Activated naive CD8-positive, alpha-beta T cell treated with anti-CD3 and anti-CD28 coated beads, Interleukin-2, amount 50 U/mL, for 16 hours (primary cell): ENCODE measurements at places on chromosomes 16 and 17.
A peak's percentile ranks its signal among the peaks of the same experiment; 100 is the strongest.

DNA sequence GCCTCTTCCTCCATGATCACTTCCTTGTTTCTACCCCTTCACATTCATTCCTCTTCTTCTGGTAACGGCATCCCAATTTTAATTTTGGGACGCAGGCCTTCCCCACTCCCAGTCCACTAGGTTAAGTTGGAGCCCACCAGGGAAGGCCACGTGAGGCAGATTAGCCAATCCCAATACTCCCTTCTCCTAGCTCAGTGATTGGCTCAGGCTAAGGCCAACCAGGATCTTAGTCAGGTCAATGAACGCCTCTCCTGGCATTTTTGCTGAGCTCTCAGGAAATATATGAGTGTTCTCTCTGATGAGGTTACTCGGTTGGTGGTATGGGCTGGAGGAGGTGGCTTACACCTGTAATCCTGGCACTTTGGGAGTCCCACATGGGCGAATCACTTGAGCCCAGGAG lies 15.4 kb downstream of the SEZ6L2 start:
- DNase-seq, result no peak

DNA sequence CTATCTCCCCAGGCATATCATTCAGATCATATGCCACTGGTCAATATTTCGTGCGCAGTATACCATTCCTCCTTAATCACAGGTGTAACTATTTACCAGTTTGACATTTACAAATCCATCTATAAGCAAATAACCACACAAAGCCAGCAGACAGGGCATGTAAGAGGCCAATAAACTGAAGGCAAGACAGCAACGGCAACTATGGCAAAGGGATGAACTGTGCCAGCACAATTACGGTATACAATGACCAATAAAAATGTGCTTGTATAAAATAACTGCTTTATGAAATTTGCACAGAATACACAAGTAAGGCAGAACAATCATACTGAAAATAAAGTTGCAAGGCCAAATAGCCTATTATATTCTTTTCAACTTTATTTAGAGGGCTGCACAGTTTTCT lies 9.2 kb downstream of the NETO2 start:
- no peak for DNase-seq

DNA sequence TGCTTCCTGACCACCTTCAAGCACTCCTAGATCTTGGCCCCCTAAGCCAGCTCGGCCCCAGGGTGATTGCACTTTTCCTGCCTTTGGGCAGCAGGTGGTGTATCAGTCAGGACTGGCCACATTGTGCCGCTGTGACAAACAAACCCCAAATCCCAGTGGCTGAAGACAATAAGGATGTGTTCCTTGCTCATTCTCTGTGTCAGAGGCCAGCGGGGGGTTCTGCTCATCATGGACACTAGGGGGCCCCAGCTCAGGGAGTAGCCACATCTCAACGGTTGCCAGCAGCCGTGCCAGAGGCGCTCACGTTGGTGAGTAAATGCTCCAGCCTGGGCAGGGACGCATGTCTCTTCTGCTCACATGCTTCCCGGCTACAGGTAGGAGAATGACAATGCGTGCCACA lies 60.4 kb downstream of the ZDHHC7 start:
- no peak for DNase-seq

DNA sequence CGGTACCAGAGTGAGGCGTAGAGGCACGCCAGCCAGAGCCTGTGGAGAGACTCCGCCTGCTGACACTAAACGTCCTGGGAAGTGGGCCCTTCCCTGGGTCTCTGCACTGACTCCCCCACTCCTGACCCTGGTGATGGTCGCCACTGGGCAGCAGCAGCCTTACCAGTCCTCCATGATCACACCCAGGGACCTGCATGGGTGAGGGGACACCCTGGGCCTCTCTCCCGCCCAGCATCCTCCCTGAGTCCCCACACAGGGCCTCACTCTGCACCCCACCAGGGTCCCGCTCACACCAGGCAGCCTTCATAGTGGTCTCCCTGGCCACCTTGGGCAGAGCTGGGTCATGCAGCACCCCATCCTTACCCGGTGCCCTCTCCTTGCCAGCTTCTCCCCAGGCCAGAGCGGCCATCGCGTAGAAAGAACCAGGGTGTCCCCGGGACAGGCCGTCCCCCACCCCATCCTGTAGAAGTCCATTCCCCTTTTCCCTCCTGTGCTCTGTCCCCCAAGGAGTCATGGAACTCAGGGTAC lies 10.7 kb downstream of the RGS11 start:
- no peak for DNase-seq

GRCh38 chr16:72788269-72788809 lies 259.6 kb downstream of the ZFHX3 start:
- DNase-seq, result no peak

GRCh38 chr17:80220736-80221215 lies 549 bp downstream of the SLC26A11 start:
- no peak for DNase-seq

DNA sequence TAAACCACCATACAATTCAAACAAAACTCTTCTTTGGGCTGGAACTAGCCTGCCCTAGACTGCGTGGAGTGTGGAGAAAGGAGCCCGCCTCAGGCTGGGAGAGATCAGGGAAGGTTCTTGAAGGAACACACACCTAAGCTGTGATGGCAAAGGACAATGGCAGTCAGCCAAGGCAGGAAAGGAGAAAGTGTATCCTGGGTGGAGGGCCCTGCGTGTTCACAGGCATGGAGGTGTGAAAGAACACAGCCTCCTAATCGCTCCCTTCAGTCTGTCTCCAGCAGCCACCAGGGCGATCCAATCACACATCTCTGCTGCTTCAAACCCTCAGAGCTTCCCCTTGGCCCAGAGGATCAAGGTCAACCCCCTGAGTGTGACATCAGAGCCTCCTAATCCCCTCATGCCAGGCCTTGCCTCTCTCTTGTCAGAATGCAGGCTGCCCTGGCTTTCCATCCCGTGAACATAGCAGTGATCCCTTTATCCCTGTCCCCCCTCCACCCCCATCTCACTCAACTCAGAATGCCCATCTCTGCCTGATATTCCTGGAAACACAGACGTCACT lies 173.0 kb downstream of the KATNIP start:
- DNase-seq, result no peak

DNA sequence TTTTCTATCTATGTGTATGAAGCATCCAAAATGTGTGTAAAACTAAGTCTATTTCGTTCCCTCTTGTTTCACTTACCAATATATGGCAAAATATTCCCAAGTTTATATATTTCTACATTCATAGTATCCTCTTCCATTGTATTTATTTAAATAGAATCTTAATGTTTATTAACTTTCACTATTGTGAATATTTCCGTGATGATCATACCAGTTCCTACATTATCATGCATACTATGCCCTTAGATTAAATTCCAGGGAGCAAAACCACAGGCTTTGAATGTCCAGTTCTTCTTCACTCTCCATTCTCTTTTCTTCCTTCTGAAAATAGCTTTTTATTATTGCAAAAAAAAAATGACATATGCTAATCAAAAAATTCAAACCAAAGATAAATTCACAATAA lies 4.0 kb downstream of the MAP2K6 start:
- no peak for DNase-seq

DNA sequence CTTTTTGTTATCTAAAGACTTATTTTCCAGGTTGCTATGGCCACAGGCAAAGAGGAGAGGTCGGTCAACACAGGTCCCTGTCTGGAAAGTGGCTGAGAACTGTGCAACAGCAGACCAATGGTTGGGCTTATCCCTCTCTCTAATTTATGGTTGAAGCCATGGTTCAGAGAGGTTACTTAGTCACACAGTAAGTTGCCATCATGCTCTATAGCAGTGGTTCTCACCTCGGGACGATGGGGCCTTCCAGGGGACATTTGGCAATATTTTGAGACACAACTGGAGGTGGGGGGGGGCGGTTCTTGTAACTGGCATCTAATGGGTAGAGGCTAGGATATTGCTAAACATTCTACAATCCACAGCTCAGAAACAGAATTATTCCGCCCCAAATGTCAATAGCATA lies 842 bp upstream of the LDAF1 start:
- DNase-seq, result no peak

- DNase-seq, result no peak
Measured at GRCh38 chr17:55288356-55289105, 23.8 kb downstream of the HLF start.

- peak; percentile 42 for DNase-seq
Measured at GRCh38 chr17:63478814-63479494, 2.1 kb downstream of the ACE start.

DNA sequence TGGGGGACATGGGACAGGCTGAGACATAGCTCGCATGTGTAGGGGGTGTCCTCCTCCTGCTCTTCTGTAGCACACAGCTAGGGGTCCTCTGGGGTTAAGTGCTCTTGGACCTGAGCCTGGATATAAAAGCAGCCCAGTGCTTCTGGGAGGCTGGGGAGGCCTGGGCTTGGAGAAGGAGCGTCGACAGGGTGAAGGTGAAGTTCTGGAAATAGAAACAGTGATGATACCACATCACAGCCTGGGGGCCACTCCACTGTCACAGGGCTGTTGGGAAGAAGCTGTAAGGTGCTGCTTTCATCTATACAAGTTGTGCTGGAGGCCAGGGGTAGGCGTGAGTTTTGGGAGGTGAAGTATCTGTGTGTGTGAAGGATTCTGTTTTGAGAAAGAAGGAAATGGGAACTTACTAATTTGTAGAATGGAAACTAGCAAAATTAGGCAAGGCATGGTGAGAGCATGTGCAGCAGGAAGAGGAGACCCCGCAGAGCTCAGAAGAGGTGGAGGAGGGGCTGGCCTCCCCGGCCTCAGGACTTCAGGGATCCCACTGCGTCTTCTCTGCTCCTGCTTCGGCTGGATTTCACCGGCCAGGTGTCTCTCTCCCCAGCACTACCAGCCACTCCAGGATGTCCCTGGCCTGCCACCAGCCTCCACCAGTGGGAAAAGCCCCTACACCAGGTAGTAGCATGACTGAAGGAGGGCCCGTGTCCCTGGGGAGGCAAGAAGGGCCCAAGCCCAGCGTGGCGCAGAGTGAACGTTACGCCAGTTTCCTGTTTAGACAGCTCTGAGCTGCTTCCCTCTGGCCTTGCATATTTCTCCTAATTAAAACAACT lies 19.4 kb downstream of the PLCG2 start:
- no peak for DNase-seq

GRCh38 chr17:82985973-82986372 lies 93.4 kb upstream of the METRNL start:
- DNase-seq, result no peak

GRCh38 chr17:39351508-39351907 lies 49.9 kb downstream of the FBXL20 start:
- DNase-seq, result no peak

GRCh38 chr17:2571523-2572303 lies 21.7 kb upstream of the PAFAH1B1 start:
- DNase-seq, result no peak

DNA sequence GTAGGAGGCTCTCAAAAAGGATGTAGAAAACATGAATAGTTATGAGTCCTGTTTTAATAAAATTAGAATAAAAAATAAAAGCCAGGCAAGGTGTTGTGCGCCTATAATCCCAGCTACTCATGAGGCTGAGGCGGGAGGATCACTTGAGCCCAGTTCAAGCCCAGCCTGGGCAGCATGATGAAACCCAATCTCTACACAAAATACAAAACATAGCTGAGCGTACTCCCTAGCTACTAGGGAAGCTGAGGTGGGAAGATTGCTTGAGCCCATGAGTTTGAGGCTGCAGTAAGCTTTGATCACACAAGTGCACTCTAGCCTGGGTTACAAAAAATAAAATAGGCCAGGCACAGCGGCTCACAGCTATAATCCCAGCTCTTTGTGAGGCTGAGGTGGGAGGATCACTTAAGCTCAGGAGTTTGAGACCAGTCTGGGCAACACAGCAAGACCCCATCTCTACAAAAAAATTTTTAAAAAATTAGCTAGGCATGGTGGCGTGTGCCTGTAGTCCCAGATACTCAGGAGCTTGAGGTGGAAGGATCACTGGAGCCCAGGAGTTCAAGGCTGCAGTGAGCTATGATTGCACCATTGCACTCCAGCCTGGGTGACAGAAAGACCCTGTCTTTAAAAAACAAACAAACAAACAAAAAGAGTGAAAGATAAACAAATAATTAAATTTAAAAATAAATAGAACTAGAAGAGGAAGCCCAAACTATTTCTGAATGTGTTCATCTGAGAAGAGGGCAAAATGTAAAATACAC lies 17.2 kb upstream of the PRM1 start:
- DNase-seq, result no peak

GRCh38 chr16:17970816-17971331 lies 365.7 kb downstream of the NPIPA8 start:
- no peak for DNase-seq

DNA sequence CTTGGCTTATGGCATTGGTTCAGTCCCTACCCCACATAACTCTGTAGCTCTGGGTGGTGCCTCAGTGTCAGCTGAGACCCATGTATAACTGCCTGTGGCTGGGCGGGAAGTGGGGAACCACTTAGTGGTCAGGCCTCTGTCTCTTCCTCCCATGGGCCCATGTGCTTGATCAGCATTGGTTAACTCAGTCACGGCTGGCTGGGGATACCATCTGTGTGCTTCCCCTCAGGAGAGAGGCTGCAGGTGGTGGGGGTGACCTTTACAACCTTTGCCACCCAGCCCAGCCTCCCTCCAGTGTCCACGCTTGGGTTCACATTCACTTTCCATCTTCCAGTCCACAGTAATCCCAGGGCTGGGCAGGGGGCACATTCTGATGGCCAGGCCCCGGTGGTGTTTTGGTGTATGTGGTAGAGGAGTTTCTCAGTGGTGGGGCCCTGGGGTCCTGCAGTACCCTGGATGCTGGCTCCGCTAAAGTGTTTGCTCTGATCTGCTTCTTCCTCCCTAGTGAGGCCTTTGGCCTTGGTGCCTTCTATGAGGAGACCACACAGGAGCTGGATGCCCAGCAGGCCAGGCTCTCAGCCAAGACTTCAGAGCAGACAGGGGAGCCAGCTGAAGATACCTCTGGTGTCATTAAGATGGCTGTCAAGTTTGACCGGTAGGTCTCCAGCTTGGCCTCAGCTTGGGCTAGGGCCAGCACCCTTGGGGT lies 10.2 kb upstream of the NFATC3 start:
- no peak for DNase-seq

GRCh38 chr17:43723697-43724359 lies 34.8 kb downstream of the SOST start:
- DNase-seq, result no peak

DNA sequence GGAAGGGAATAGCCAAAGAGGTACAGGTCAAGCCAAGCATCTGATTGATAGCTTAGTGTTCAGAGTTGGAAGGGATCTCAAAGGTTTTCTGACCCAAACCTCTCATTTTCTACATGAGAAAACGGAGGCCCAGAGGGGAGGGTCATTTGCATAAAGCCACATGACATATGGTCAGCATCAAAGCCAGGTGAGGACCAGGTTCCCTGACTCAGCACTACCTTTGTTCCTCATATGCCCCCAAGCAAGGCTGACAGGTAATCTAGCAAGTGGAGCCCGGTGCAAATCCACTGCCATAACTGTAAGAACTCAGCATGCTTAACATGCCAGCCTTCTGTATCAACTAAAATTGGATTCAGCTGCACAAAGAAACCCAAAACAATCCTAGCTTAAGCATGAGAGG lies 28.2 kb upstream of the CCL1 start:
- no peak for DNase-seq
